ENCODE measurements at places on chromosomes 3 and 15.

DNA sequence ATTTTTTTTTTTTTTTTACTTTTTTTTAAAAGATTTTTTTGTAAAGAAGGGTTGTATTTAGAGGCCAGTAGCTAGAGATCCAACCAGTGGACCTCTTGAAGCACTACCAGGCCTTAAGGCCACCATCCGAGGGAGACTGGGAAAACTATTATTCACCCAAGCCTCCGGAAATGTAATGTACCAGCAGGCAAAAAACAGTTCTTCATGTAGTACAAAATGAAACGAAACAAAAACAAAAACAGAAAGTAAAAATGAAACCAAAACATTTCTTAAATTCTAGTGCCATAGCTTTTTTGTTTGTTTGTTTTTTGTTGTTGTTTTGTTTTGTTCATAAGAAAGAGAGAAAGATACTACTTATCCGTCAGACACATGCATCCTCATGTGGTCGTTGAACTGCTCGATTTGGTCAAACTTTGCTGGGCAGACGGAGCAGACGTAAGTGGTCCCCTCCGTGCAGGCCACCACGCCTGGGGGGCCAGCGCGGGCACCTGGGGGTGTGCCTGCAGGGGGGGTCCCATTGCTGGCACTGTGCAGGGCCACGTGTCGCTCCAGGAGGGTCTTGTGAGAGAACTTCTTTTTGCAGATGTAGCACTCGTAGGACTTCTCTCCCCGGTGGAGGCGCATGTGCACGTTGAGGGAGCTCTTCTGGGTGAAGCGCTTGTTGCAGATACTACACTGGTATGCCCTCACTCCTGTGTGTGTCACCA, 45.0 kb downstream of the TIGIT start:
- DNase-seq, result no peak

DNA sequence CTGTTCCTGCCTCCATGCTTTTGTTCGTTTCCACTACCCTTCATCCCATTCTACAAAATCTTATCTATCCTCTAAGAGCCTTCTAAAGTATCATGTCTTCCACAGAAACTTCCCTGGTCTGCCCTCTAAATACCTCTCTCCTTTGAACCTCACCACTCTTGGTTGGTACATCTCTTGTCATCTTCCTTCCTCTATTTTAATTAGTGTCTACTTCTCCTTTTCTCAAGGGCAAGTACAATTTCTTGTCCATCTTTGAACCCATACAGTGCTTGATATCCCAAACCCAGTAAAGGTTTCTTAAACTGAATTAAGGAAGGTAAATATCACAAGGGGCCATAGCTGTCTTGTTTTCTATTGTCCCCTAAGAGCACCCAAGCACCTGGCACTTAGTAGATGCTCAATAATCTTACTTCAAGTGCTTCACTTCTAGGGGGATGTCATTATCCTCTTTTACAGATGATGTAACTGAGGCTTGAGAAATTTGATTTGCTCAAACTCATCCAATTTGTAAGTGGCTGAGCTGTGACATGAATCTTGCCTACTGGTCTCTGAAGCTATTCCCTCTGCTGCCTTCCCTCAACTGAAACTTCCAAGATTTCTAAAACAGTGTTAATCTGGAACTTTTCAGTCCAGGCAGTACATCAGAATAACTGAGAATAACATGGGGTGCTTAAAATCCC, 2.6 kb upstream of the DAPK2 start:
- DNase-seq, result no peak

GRCh38 chr15:64851503-64851840, 9.8 kb downstream of the PLEKHO2 start:
- no peak for DNase-seq

GRCh38 chr15:35827911-35828310, 281.9 kb upstream of the DPH6 start:
- DNase-seq, result no peak

- DNase-seq, result no peak
Measured at GRCh38 chr3:159030138-159030670, 228.3 kb downstream of the MFSD1 start.

GRCh38 chr15:48459571-48460442, 128.6 kb downstream of the DUT start:
- no peak for DNase-seq

- DNase-seq, result no peak
Measured at GRCh38 chr3:157436583-157437291, at the start of gene PTX3. Gene PTX3, plus strand, starts transcription at chr3:157436850. Its CDS starts 84 bp downstream, at chr3:157436934.

- no peak for DNase-seq
Measured at GRCh38 chr3:24645047-24645446, 150.4 kb upstream of the THRB start.

Measured in stimulated activated CD8-positive, alpha-beta memory T cell treated with anti-CD3 and anti-CD28 coated beads, Interleukin-4, amount 100 ng/mL, for 4 hours (primary cell).